ENCODE measurements at places on chromosomes 13 and 19. TPM values are rescaled to one million over a fixed set of nuclear protein-coding genes. Genes with fewer than 3 reads are reported as not detected.

- no peaks in the 10 kb centered on the region for H3K36me3 ChIP-seq
- H3K27ac ChIP-seq, result no peak overlapping the region
- no peaks in the 10 kb centered on the region for H3K27me3 ChIP-seq
- DNase-seq, result no peak
Measured at GRCh38 chr13:46481166-46481565, 71.8 kb upstream of the LRCH1 start.

- H3K4me1 ChIP-seq, result peaks cover 25% of the 10 kb centered on the region
- H3K36me3 ChIP-seq, result peaks cover 13% of the 10 kb centered on the region
- H3K27me3 ChIP-seq, result no peaks in the 10 kb centered on the region
- H3K4me3 ChIP-seq, result peak overlapping the region; percentile 86
Measured at GRCh38 chr19:55383279-55384130, 587 bp downstream of the TMEM238 start.

DNA sequence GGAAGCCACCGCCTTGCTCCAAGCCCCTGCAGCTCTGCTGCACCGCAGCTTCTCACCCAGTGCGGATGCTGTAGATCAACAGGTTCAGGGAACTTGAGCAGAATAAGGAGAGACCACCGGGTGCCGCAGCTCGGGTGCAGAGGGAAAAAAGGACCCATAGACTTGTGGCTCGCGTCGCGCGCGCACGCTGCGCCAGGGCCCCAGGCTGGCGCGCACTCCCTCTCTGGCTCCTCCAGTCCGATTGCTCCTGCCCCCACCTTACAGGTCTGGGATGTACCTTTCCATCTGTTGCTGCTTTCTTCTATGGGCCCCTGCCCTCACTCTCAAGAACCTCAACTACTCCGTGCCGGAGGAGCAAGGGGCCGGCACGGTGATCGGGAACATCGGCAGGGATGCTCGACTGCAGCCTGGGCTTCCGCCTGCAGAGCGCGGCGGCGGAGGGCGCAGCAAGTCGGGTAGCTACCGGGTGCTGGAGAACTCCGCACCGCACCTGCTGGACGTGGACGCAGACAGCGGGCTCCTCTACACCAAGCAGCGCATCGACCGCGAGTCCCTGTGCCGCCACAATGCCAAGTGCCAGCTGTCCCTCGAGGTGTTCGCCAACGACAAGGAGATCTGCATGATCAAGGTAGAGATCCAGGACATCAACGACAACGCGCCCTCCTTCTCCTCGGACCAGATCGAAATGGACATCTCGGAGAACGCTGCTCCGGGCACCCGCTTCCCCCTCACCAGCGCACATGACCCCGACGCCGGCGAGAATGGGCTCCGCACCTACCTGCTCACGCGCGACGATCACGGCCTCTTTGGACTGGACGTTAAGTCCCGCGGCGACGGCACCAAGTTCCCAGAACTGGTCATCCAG lies 964 bp downstream of the PCDH17 start:
- peaks cover 18% of the 10 kb centered on the region for H3K4me1 ChIP-seq
- DNase-seq, result no peak
- H3K27me3 ChIP-seq, result peaks cover 51% of the 10 kb centered on the region
- peak overlapping the region; percentile 57 for H3K4me3 ChIP-seq
- no peaks in the 10 kb centered on the region for H3K36me3 ChIP-seq

- H3K27me3 ChIP-seq, result no peaks in the 10 kb centered on the region
- H3K27ac ChIP-seq, result no peak overlapping the region
- H3K36me3 ChIP-seq, result peaks cover 18% of the 10 kb centered on the region
- DNase-seq, result no peak
Measured at GRCh38 chr19:17103177-17103576, 27.6 kb downstream of the MYO9B start.

- H3K4me3 ChIP-seq, result no peak overlapping the region
- H3K27me3 ChIP-seq, result no peaks in the 10 kb centered on the region
- peaks cover 99% of the 10 kb centered on the region for H3K36me3 ChIP-seq
- H3K27ac ChIP-seq, result no peak overlapping the region
Measured at GRCh38 chr19:47357788-47358680, 8.9 kb downstream of the DHX34 start.

DNA sequence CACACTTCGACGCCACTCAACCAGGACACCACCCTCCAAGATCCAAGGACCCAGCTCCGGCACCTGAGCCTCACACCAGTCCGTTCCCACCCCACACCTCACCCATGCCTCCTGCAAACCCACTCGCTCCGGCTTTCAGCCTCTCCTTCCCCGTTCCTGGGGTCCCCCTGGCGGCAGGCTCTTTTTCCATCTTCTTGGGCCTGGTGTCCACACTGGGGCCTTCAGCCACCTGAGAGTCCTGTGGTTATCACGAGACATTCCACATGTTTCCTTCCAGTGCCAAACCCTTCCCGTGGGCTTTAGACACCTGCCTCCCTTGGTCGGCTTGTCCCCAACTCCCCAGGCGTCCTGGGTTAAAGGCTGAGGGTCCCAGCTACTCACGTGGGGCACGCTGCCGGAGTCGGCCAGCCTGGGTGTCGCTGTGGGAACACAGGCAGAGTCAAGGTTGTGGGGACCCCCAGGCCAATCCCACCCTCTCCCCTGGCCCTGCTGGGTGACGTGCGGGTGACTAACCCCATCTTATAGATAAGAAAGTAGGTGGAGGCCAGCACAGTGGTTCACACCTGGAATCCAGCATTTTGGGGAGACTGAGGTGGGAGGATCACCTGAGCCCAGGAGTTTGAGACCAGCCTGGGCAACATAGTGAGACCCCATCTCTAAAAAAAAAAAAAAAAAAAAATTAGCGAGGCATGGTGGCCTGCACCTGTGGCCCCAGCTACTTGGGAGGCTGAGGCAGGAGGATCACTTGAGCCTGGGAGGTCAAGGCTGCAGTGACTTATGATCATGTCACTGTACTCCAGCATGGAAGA lies 1.9 kb downstream of the JSRP1 start:
- no peaks in the 10 kb centered on the region for H3K36me3 ChIP-seq
- H3K27ac ChIP-seq, result peak overlapping the region; percentile 99
- H3K4me3 ChIP-seq, result peak overlapping the region; percentile 63

DNA sequence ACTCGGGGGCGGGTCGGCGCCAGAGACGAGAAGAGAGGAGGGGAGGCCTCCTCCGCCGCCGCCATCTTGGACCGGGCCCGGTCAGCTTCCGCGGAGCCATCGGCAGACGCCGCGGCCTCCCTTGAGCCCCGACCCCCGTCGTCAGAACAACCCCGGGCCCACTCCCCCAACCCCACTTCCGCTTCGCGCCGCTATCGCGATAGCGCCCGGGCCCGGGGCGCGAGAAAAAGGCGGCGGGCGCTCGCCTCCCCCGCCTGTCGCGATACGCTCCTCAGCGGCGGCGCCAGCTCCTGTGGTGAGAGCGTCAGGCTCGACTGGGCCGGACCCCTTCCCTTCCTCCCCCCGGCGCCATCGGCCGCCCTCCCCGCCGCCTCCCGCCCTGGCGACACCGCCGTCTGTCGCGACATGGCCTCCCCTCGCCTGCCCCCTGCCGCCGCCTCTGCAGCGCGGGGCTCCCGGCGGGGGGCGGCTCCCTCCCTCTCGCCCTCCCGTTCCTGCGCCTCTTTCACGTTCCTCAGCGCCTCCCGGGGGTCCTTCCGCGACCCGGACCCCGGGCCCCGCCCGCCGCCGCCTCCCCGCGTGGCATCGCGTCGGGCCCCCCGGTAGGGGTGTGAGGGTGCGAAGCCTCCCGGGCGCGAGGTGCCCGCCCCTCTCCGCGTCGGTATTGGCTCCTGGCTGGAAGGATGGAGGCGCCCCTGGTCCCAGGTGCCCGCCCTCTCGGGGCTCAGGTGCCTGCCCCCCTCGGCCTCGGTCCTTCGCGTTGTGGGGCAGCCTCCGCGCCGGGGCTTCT lies at the start of gene CNOT3:
Gene CNOT3, plus strand, starts transcription at position 64 of the 790 bp plus-strand sequence. CDS start 5,217 bp downstream, outside the sequence.
- no peaks in the 10 kb centered on the region for H3K27me3 ChIP-seq
- no peak for DNase-seq
- H3K36me3 ChIP-seq, result no peaks in the 10 kb centered on the region
- peaks cover 29% of the 10 kb centered on the region for H3K4me1 ChIP-seq

DNA sequence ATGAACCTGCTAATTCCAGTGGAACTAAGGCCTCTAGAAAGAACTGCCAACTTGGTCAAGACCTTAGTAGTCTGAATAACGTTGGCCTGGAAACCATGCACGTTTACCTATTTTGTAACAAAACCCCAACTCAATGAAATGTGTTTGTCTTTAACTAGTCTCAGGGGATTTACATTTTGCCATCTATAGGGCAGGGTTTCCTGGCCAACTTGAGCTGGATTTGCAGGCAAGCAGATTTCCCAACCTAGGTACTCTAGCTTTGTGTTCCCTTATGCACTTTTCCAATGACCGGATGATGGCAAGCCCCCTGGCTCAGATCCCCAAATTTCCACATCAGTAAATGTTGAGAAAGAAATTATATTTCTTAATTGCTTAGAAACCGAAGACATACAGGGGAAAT lies 114.5 kb downstream of the IRS2 start:
- H3K4me1 ChIP-seq, result no peaks in the 10 kb centered on the region
- H3K4me3 ChIP-seq, result no peak overlapping the region
- DNase-seq, result no peak
- H3K27ac ChIP-seq, result no peak overlapping the region

DNA sequence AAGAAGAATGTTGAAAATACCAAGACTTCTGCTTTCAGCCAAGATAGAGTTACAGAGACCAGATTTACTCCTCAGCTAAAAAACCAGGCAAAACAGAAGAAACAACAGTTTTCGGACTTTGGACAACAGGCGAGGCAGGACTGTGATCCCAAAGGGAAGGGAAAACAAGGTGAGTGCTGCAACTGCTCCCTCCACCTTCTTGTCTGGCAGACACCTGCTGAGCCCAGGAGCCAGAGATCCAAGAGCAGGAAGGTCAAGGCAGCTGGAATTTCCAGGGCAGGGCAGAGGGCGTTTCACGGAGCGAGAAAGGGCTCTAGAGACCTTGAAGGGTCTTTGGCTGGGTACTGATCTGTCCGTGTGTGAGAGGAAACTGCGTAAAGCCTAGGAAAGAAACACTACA lies 32.9 kb upstream of the SLC7A9 start:
- no peak for DNase-seq
- H3K27ac ChIP-seq, result no peak overlapping the region
- no peaks in the 10 kb centered on the region for H3K4me1 ChIP-seq
- H3K4me3 ChIP-seq, result no peak overlapping the region
- H3K36me3 ChIP-seq, result peaks cover 11% of the 10 kb centered on the region
- H3K27me3 ChIP-seq, result no peaks in the 10 kb centered on the region

GRCh38 chr19:58355908-58356765 lies 2.8 kb upstream of the A1BG start:
- no peak overlapping the region for H3K27ac ChIP-seq
- no peaks in the 10 kb centered on the region for H3K36me3 ChIP-seq
- H3K27me3 ChIP-seq, result peaks cover 25% of the 10 kb centered on the region
- no peaks in the 10 kb centered on the region for H3K4me1 ChIP-seq
- no peak for DNase-seq

DNA sequence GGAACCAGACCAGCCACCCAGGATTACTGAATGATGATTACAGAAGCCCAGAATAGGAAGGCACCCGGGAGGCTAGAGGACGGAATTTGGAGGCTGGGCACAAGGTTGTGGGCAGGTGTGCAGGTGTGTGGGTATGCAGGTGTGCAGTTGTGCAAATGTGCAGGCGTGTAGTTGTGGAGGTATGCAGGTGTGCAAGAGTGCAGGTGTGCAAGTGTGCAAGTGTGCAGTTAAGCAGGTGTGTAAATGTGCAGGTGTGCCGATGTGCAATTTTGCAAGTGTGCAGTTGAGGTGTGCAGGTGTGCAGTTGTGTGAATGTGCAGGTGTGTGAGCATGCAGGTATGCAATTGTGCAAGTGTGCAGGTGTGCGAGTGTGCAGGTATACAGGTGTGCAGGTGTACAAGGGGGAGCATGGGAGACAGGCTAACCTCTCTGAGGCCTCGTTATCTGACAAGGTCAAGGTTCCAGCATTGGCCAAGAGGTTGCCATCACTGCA lies 131.8 kb downstream of the KCTD15 start:
- no peaks in the 10 kb centered on the region for H3K36me3 ChIP-seq
- H3K27ac ChIP-seq, result no peak overlapping the region
- H3K4me1 ChIP-seq, result no peaks in the 10 kb centered on the region
- H3K4me3 ChIP-seq, result no peak overlapping the region

DNA sequence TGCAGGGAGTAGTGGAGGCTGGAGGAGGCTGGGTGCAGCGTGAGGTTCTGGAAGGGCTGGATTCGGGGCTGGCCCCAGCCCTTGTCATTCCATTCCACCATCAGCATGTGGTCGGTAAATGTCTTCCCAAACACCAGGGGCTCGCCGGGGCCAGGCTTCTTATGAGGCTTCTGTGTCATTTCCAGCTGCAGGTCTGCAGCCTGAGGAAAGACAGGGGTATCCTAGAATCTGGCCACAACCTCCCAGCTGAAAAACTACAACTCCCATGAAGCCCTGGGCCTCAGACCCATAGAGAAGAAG lies 4.4 kb downstream of the BCAT2 start:
- H3K4me3 ChIP-seq, result no peak overlapping the region
- no peaks in the 10 kb centered on the region for H3K27me3 ChIP-seq
- H3K27ac ChIP-seq, result peak overlapping the region; percentile 93

- H3K4me1 ChIP-seq, result no peaks in the 10 kb centered on the region
- no peak for DNase-seq
- no peaks in the 10 kb centered on the region for H3K36me3 ChIP-seq
- H3K4me3 ChIP-seq, result no peak overlapping the region
Measured at GRCh38 chr13:50365408-50366391, 350.5 kb downstream of the KCNRG start.

- no peak overlapping the region for H3K4me3 ChIP-seq
- H3K27ac ChIP-seq, result peak overlapping the region; percentile 10
- no peaks in the 10 kb centered on the region for H3K4me1 ChIP-seq
- DNase-seq, result no peak
Measured at GRCh38 chr19:41334793-41335192, 18.9 kb downstream of the TGFB1 start.

The PSG2 gene
- not detected for total RNA-seq

The ZNF285 gene
- 0.61 TPM for total RNA-seq

The CEACAM6 gene
- total RNA-seq, result not detected

The MUC16 gene
- total RNA-seq, result not detected

The FRY gene
- 10.1 TPM for total RNA-seq

The MYPOP gene
- total RNA-seq, result 12.4 TPM

The PLPP2 gene
- total RNA-seq, result not detected

The B3GLCT gene
- total RNA-seq, result 3.3 TPM

Measured in gastrocnemius medialis (tissue), 4 donors.